ENCODE measurements at places on chromosomes 1 and 21. TPM values are rescaled to one million over a fixed set of nuclear protein-coding genes. Genes with fewer than 3 reads are reported as not detected.

The TPTE gene
- 1.2 TPM for total RNA-seq

The C1orf210 gene
- total RNA-seq: not detected

The ARHGEF16 gene
- 3.6 TPM for total RNA-seq

The NIBAN1 gene
- 25.9 TPM for total RNA-seq

The AHDC1 gene
- total RNA-seq: 7.6 TPM

The FAM131C gene
- total RNA-seq: 1.1 TPM

The ZNF593OS gene
- not detected for total RNA-seq

The SLC26A9 gene
- 0.05 TPM for total RNA-seq

The FMN2 gene
- total RNA-seq: 8.8 TPM

The CHRM3 gene
- total RNA-seq: 5.1 TPM

The AZIN2 gene
- total RNA-seq: 0.74 TPM

The UBXN10 gene
- not detected for total RNA-seq

The TSSK3 gene
- total RNA-seq: 0.24 TPM

The CRABP2 gene
- total RNA-seq: 6.3 TPM

The ALPL gene
- 0.19 TPM for total RNA-seq

The DNASE2B gene
- not detected for total RNA-seq

The FAM76A gene
- 9.4 TPM for total RNA-seq

The S100A10 gene
- total RNA-seq: 801 TPM

The PTPRC gene
- 3.1 TPM for total RNA-seq

The RGS2 gene
- 1.5 TPM for total RNA-seq

The AGMAT gene
- total RNA-seq: not detected

The SH2D2A gene
- total RNA-seq: 0.09 TPM

The CALML6 gene
- not detected for total RNA-seq

The LRRC71 gene
- not detected for total RNA-seq

The PLA2G2D gene
- not detected for total RNA-seq

The NBPF11 gene
- total RNA-seq: 4.3 TPM

The PSRC1 gene
- total RNA-seq: 42.3 TPM

The HSPB7 gene
- not detected for total RNA-seq

The KLHDC9 gene
- 3.8 TPM for total RNA-seq

The RIIAD1 gene
- not detected for total RNA-seq

The ZNF648 gene
- total RNA-seq: not detected

The WNT9A gene
- total RNA-seq: 25.8 TPM

The CD244 gene
- total RNA-seq: not detected

The PYHIN1 gene
- total RNA-seq: not detected

The SNX7 gene
- 72.5 TPM for total RNA-seq

The CAMSAP2 gene
- total RNA-seq: 57.9 TPM

The WDR4 gene
- 18.5 TPM for total RNA-seq

The TSPAN2 gene
- total RNA-seq: 3.2 TPM

The LAPTM5 gene
- total RNA-seq: not detected

The PLA2G5 gene
- not detected for total RNA-seq

The ZSCAN20 gene
- total RNA-seq: 5.1 TPM

The PLXNA2 gene
- total RNA-seq: 6.8 TPM

The MMEL1 gene
- not detected for total RNA-seq
